ENCODE measurements at places on chromosomes 5 and 9.

- no peak for DNase-seq
These were observed 7.1 kb upstream of the RPS23 start for GRCh38 chr5:82285206-82285605.

- DNase-seq = no peak
These were observed 26.7 kb upstream of the STK32A start for GRCh38 chr5:147208134-147208533.

DNA sequence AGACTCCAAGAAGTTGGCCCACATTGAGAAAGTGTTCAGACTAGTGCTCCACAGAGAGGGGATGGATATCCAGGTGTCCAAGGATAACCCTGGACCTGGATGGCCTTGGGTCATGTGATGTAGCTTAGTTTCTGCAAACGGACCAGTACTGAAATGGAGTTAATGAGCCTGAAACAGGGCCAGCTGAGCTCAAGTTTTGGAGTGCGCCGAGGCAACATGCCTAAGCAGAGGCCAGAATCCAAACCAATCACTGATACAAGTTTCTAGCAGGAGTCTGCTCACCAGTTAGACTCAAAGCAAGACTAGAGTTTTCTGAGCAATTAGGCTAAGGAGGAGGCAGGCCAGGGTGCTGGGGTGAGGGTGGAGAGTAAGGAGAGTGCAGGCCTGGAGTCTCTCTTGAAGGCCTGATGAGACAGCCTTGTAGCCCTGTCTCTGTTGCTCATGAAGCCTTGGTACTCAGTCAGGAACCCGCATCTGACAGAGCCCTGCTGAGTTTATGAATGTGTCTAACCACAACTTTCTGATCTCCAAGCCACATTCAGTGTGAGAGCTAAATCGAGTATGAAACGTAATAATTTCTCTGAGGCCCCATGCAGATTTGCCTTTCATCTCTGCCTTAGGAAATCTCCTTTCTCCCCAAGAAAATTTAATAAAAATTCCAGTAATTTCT lies 68.9 kb upstream of the EQTN start:
- DNase-seq = no peak

GRCh38 chr9:92709954-92710353 lies 40.0 kb upstream of the IPPK start:
- DNase-seq = no peak

DNA sequence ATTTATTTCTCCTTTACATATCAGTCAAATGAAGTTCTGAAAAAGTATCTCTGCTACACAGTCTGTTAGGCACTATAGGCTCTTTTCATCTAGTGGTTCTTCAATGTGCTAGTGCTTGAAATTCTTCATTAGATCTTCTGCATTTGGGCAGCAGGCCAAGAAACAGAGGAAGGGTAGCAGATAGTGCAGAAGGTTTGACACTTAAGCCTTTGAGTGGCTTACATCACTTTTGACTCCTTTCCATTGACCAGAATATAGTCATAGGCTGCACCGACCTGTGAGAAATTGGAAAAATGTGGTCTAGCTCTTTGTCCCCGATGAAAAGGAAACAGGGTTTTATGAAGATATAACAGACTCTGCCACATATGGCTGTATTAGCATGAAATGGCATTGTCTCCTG lies 459.5 kb upstream of the PTGER4 start:
- DNase-seq = no peak

DNA sequence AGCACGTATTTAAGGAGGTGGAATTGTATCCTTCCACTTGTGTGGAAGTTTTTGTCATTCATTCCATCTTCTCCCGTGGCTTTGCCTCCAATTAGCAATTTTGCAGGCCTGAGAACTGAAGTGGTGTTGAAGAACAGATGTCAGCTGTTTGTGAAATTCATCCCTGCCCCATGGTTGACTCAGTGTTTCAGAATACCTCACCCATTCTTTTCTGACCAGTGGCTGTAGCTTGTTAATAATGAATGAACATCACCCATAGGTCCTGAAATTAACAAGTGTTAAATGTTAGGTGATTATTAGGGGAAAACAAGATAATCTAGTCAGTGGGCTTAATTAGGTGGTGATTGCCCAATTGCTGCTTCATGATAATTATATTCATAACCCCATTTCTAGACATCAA lies 11.7 kb downstream of the ZNF462 start:
- no peak for DNase-seq

- no peak for DNase-seq
These were observed 207.0 kb downstream of the CSNK1G3 start for GRCh38 chr5:123719004-123719403.

GRCh38 chr5:111072949-111073682 lies 1.6 kb downstream of the TSLP start:
- DNase-seq = peak; percentile 5

- no peak for DNase-seq
These were observed 55.3 kb upstream of the ALDH1A1 start for GRCh38 chr9:73007966-73008672.

DNA sequence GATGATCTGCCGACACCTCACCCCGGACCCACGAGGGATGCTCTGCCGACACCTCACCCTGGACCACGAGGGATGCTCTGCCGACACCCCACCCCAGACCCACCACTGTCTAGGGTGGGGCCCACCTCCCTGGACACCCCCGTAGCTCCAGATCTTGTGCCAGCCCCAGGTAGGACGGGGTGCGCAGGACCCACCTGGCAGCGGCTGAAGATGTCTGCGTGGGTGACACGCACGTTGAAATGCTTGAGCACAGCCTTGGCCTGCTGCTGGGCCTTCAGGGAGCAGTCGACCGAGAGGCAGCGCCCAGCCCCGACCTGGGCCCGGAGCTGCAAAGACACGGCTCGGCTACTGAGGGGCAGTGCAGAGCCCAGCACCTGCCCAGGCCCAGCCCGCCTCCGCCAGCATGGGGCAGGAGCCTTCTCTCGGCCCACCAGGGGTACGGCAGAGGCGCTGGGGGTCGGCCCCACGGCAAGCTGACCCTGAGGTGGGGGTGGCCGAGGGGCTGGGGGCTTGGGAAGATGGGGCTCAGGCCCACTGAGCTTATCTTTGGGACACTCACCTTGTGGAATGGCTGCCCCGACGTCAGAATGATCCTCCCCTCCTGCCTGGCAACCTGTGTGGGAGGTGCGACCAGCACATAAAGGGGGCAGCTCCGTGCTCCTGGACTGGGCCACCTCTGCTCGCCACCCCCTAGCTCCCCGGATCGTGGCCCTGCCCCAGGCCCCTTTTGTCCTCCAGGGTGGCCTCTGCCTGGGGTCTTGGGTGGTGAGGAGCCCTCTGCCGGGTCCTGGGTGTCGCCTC lies 21.7 kb upstream of the NRARP start:
- no peak for DNase-seq

Measured in activated CD4-positive, CD25-positive, alpha-beta regulatory T cell (primary cell).